ENCODE measurements at places on chromosomes 7 and 10. TPM values are rescaled to one million over a fixed set of nuclear protein-coding genes. Genes with fewer than 3 reads are reported as not detected.

DNA sequence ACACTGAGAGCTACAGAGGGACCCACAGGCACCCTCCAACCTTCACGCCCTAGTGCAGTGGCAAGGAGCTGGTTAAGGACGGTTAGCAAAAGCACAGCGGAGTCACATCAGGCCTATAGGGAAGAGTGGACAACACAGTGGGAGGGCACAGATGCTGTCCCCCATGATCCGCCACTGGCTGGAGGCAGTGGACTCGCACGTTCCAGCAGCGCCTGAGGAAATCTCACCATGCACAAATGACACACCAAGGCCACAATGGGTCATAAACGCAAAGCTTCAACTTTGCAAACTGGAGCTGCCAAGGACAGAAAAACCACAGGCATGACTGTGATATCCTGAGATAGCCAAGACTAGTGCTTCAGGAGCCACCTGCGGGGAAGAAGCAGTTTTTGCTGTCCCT lies 58.8 kb downstream of the GRB10 start:
- DNase-seq: no peak

GRCh38 chr7:66415659-66416265 lies 210.6 kb downstream of the TPST1 start:
- no peak for DNase-seq

Gene ASAH2
- polyA plus RNA-seq: 2.8 TPM

- no peak for DNase-seq
Observed at GRCh38 chr7:96238976-96239766, 82.7 kb downstream of the SLC25A13 start.

- no peak for DNase-seq
Observed at GRCh38 chr7:32658467-32658869, 163.2 kb downstream of the AVL9 start.

DNA sequence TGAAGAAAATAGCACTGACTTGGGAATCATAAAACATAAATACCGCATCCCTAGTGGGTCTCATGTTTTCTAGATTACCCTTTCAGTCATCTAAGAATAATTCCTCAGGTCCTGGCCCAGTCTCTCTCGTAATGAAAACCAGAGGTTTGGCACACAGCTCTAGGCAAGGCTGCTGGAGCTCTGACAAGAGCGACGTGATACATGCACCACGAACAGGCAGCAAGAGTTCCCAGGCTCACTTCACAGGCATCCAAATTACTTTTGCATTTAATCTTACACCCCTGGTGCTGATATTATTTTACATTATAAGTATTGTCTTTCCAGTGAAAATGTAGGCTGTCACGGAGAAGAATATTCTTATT lies 105.2 kb downstream of the THSD7A start:
- DNase-seq: no peak

Gene DOCK4
- polyA plus RNA-seq: 23.9 TPM

- no peak for DNase-seq
Observed at GRCh38 chr7:30927559-30927958, 15.9 kb downstream of the AQP1 start.

Gene TMEM72
- polyA plus RNA-seq: 62.9 TPM

Gene TNRC18
- 142 TPM for polyA plus RNA-seq

GRCh38 chr7:150333659-150334058 lies 7.8 kb downstream of the RARRES2 start:
- no peak for DNase-seq

GRCh38 chr7:20159226-20159747 lies 57.9 kb downstream of the MACC1 start:
- no peak for DNase-seq

- DNase-seq: no peak
Observed at GRCh38 chr10:34080485-34081346, 734.4 kb downstream of the PARD3 start.

GRCh38 chr10:32050177-32050576 lies 6.0 kb downstream of the KIF5B start:
- no peak for DNase-seq

DNA sequence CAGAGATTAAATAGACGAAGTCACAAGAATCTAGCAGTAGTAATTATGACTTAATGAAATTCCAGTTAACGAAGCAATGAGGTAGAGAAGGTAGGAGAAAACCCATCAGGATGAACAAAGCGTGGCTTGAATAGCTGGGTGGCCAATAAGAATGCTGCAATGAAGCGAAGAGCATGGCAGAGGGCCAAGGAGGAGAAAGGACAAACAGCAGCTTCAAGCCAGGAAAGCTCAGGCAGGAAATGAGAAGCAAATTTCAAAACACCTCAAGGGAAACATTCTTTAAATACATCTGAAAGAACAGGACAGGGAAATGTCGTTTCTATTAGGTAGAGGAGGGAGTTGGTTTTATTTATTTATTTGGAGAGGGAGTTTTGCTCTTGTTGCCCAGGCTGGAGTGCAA lies 122.5 kb downstream of the KIAA1217 start:
- DNase-seq: no peak

Gene HECW1
- 0.33 TPM for polyA plus RNA-seq

DNA sequence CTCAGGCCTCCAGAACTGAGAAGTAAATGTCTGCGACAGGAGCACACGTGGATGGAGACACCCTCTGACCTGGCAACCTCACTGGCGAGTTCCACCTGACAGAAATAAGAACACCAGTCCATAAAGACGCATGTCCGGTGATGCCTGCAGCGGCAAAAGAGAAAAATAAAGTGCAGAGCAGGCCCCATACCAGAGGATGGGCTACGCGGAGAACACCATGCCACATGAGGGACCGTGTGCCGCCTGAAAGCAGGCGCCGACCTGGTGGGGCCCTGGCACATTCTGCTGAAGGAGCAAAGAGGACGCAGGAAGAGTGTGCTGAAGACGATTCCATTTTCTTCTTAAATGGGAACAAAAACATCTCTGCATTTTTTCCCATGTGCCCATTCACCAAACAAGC lies 105.0 kb downstream of the VIPR2 start:
- no peak for DNase-seq

GRCh38 chr7:91892099-91892705 lies 11.7 kb upstream of the MTERF1 start:
- DNase-seq: no peak

GRCh38 chr7:30556840-30557239 lies 37.8 kb upstream of the GARS1 start:
- DNase-seq: no peak

- DNase-seq: no peak
Observed at GRCh38 chr7:20444030-20444800, 113.5 kb downstream of the ITGB8 start.

- DNase-seq: no peak
Observed at GRCh38 chr10:68348265-68348741, 15.6 kb upstream of the PBLD start.

DNA sequence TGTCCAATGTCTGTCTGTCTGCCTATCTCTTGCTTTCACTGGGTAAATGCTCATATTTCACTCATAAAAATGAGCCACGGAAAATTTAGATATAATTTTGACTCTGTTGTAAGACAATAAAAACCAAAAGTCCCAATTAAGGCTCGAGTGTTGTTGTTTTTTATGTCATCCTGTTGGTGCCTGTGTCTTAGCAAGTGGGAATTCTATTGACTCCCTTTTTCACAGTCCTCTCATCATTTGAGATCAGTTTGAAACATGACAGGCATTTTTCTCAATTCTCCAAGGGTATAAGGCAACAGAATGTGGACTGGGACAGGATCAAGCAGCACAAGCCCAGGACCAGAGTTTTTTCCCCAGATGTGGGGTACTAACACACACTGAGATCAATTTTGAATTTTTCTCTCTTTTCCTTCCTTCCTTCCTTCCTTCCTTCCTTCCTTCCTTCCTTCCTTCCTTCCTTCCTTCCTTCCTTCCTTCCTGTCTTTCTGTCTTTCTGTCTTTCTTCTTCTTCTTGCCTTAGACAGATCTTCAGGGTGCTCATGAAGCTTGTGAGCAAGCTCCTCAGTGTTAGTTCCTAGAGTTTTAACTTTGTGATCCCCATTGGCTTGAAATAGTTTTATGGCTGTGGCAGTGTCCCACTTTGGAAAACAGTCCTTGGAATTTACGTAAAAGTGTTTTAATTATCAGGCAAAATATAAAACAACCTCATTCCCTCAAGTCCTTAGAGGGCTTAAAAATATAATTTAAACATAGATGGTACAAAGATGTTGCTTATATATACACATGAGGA lies 3.2 kb upstream of the NEUROD6 start:
- no peak for DNase-seq

Gene IKZF1
- polyA plus RNA-seq: 2.6 TPM

DNA sequence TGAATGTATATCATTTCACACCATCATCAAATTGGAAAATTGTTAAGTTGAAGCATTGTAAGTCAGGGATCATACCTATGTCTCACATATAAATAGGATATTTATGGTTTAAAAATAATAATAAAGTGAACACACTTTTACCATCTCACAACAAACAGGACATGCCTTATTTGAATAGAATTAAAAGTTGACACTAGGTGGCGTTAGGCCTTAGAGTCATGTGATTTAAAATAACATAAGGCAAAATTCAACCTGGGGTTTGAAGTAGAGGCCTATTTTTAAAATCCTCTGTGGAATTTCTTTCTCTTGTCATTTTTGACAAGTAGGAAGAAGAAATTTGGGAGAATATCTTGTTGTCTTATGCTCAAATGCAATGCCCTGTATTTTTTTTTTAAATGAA lies 184.7 kb upstream of the PCDH15 start:
- no peak for DNase-seq

DNA sequence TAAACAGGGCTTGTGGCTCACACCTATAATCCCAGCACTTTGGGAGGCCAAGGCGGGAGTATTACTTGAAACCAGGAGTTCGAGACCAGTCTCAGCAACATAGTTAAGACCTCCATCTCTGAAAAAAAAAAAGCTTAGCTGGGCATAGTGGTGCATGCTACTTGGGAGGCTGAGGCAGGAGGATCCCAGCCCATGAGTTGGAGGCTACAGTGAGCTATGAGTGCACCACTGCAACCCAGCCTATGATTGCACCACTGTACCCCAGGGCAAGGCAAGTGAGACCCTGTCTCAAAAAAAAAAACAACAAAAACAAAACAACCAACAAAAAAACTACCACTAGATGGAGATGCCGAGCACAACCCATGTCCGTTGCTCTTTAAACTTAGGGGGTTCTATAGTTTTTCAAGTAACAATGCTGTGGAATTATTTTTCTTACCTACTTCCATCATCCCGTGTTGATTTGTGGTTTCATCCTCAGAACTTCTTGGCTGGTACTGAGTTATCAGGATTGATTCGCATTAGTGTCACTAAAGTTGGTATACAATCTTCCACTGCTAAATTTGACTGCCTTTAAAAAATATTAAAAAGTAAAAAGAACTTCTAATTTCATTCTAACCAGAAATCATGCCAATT lies 12.2 kb upstream of the REPIN1 start:
- no peak for DNase-seq

DNA sequence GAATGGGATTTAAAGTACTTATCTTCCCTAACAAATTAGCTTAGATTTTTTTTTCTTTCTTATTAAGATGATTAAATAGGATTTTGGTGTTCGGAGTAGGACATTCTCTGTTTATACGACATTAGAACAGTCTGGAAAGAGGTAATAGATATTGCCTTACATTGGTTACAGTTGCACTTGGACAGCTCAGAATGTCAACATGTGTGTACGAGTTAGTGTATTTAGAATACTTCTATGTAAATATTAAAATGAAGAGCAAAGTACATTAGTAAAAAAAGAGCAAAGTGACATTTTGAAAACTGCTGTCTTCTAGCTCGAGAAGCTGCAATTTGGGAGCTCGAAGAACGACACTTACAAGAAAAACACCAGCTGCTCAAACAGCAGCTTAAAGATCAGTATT lies 51.5 kb downstream of the SLK start:
- no peak for DNase-seq

Measured in left renal pelvis (tissue), 4 donors.